Stimulated activated CD4-positive, alpha-beta T cell treated with anti-CD3 and anti-CD28 coated beads, Interleukin-1b, Interleukin-23, amount 100 ng/mL, for 48 hours (primary cell): ENCODE measurements at places on chromosomes 3 and 15.

DNA sequence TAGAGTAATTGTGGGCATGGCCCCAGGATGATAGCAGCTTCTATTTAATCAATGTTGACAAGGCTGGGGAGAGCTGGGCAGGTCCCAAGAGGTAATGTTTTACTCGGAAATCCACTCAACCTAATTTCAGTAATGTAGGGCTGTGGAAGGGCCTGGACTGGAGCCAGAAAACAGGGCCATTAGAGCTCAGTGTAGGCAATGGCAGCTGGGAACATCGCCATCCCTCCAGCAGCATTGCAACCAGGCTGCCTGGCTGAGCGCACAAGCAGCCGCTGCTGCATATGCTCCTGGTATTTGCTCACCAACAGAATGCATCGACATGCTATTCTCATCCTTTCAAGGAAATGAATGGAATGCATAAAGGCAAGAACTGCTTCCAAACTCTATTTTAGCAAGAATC is 90.0 kb downstream of the GAP43 start:
- DNase-seq: no peak

DNA sequence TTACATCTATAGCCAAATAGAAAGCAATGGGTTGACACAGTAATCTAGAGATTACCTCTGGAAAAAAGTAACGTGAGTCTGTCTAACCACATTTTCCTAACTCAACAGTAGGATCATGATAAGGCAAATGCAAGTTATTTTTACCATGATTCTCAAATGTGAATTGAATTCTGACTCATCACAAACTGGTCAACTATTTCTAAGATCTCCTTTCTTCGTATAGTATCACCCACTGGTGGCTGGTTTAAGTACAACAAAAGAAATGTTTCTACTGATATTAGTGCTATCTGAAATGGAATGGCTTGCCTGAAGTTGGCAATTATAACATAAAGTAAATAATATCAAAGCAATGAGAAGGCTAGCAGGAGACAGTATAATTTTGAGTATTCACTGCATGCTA is 102.2 kb downstream of the ABI3BP start:
- DNase-seq: no peak

DNA sequence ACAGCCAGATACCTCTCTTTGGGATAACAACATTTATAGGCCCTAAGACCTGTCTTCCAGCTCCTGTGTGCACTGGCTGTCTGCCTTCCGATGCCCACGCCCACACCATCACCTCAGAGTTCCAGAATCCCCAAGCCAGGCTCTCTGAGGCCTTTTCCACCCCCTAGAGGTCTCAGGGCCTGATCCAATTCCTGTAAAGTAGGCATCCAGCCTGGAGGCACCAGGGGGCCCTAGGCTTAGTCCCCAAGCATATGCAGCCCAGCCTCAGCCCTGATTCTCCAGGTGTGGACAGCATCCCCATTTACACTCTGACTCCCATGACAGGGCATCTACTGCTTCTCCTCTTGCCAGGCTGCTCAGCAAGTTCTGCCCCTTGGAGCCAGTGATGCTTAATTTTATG is 72.7 kb upstream of the CORO2B start:
- no peak for DNase-seq

DNA sequence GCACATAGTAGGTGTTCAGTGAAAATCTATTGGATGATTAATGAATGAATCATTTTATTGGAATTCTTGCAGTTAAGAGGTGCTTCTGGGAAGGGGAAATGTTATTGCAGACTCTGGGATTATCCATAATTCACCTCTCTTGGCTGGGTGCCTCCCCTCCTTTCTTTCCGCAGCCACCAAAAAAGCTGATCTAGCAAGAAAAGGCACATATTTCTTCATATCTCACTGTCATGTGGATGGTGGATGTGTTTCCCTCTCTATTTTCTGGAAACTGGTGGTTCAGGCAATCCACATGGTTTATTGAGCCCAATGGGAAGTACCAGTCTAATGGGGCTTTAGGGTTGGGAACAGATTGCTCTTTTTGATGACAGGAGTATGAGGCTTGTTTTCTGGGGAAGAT is 151.1 kb upstream of the ROPN1 start:
- no peak for DNase-seq

GRCh38 chr3:52303811-52304210 is 12.3 kb upstream of the DNAH1 start:
- DNase-seq: no peak

DNA sequence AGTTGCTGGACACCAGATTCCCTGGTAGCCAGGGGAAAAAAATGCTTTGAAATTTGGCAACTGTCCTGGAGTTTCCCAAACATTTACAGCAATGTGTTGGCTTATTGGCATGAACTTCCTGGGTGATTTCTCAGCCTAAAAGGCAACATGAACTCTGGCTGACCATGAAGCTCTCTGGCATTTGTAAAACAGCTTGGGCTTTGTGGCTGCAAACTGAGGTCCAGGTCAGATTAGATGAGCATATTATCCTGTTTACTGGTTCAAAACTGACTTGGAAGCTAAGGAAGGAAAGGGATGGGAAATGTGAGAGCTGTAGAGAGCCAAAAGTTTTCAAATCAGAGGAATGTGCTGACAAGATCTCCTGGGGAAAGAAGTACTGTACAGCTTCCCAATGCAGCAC is 139.0 kb downstream of the P3H2 start:
- no peak for DNase-seq

DNA sequence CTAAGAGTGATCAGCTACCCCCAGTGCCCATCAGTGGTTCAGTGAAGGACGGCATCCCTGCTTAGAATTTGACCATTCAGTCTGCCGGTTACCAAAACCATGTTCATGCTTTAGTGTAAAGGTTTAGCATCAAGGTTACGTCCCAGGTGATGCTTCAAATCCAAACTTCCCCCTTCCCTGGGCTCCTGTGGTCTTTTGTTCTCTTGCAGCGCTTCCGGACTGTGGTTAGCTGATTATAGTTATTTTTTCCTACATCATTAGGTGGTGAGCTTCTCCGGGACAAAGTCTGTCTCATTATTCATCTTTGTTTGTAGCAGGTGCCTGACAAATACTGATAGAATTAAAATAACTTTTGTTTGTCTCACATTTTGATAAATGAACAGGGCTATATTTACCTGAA is 28.3 kb upstream of the MYZAP start:
- DNase-seq: no peak

DNA sequence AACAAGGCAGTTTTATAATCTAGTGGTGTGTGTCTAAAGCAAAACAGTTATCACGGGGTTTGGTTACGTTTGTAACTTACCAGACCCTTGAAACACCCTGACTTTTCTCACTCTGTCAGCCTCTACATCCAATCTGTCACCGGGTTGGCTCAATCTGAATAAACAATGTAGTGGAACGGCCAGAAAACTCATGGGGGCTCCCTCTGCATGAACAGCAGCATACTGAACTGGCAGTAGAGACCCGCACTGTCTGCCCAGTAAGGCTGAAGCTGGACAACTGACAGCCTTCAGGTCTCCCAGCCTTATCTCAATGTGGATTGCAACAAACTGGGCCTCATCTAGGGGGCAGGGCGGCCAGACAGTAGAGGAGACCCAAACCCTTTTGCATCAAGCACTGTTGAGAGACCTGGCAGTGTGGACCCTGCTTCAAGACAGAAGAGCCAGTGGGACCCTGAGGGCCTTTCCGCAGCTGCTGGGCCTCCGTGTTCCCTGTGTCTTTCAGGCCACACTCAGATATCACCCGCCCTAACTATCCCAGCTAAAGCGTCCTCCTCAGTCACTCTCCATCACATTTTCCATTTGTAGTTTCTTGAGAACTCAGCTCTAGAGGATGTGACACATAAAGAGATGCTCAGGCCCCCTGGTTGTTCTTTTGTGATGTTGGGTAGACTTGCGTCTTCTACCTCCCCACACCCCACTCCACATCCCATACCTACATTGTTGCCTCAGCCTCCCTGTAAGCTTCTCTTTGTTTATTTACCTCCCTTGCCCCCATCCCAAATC is 181.2 kb upstream of the NR2E3 start:
- no peak for DNase-seq

- no peak for DNase-seq
These were observed 62.4 kb downstream of the RAD18 start for GRCh38 chr3:8900869-8901268.

DNA sequence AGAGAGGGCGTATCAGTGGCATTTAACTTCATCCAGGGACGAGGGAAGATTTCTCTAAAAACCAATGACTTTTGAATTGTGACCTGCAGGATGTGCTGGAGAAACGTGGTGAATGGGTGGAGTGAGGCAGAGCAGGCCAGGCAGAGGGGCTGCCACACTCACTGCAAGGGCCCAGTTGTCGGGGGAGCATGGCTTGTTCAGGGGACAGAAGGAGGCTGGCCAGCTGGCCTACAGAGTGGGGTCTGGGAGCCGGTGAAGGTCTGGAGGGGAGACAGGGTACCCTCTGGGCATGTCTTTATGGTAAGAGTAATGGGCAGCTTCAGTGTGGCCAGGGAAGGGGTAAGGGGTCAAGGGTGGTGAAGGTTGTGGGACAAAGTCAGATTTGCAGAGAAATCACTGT is 225.2 kb upstream of the RGMA start:
- DNase-seq: no peak

DNA sequence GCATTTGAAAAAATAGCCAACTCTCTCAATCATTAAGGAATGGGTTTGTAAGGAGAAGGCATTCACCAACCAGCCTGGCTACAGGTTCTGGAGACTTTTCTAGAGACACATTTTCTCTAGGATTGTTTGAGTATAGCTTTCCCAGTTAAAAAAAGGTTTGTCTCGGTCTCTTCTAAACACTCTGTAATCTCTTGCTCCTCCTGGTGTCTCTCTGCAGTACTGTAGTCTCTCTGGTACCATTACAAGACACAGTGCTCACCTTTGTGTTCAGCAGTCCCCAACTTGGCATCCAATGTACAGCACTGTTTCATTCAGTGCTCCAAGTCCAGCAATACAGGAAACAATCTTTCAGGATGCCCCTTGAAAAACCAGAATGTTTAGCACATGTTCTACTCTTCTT is 534.4 kb downstream of the ZNF385D start:
- DNase-seq: no peak

GRCh38 chr15:57505056-57505715 is 86.5 kb upstream of the MYZAP start:
- no peak for DNase-seq

DNA sequence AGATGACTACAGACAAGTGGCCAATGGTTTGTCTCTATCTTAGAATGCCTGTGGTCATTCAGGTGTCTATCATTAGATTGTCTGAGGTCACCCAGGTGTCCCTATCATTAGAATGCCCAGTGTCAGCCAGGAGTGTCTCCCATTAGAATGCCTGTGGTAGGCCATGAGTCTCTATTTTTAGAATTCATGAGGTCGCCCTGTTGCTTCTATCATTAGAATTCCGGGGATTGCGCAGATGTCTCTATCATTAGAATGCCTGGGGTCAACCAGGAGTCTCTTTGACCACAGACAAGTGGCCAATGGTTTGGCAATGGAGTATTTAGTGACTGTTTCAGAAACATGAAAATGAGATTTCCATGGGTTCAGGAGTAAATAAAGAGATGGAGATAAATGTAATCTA is 7.6 kb downstream of the RTP2 start:
- DNase-seq: no peak

DNA sequence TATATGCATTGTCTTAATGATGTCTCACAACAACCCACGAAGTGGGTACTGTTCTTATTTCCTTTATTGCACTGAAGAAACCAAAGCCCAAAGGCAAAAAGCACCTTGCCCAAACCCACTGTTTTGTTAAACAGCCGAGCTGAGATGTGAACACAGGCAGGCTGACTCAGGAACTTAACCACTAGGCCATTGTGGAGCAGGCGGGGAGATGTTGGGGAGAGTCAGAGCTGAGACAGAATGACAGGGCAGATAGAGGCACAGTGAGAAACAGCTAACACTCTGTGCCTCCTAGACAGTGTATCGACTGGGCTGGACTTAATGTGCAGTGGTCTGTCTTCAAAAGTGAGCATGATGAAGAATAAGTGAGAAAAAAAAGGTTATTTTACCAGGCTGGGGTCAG is 56.5 kb downstream of the RPLP1 start:
- DNase-seq: peak; percentile 44

- DNase-seq: no peak
These were observed 294.6 kb upstream of the DPPA4 start for GRCh38 chr3:109631897-109632296.

- no peak for DNase-seq
These were observed 90.8 kb upstream of the FGF12 start for GRCh38 chr3:192818126-192818525.

- no peak for DNase-seq
These were observed 366.7 kb downstream of the LSAMP start for GRCh38 chr3:116078561-116078960.

GRCh38 chr3:120684896-120685295 is 2.9 kb upstream of the HGD start:
- DNase-seq: no peak

DNA sequence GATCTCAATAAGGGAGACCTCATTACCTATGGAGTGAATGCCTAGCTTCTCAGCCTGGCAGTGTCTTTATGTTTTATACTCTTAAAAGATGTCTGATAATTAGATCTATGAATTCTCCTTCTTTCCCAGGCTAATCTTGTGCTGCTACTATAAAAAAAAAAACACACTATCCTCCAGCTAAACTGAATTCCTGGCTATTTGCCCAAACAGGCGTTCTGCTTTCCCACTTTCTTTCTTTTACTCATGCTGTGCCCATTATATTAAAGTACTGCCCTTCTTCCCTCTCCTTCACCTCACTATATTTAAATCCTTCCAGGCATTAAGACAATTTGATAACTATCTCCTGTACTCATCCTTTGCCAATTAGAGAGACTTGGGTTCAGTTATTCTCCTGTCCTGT is 1134.9 kb downstream of the ROBO2 start:
- no peak for DNase-seq

DNA sequence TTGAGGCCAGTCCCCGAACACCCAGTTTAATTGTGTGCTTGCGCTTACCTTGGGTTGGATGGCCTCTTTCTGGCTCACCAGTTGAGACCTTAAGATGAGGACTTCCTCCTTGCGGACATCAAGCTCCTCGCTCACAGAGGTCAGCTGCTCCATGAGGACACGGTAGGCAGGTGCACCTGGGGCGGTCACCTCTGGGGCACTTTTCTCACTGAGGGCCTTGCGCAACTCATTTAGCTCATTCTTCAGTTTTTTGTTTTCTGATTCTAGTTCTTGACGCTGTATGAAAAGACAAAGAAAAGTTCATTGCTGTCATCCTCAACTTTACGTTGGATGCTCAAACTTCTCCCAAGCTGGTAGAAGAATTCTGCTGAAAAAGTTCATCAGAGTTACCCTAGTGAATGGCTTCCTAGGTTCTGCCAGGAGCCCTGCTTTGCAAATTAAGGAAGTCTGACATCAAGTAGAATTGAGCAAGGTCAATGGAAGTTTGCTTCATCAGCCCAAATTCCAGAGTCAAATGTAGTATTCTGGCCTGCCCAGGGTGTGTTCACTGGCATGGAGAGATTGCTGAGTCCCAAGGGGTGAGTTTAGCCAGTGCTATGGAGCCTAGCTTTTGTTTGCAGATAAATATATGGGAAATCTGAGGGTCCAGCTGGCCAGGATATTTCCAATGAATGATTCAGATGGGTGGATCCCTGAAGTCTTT is 55.8 kb upstream of the MYO5C start:
- no peak for DNase-seq

DNA sequence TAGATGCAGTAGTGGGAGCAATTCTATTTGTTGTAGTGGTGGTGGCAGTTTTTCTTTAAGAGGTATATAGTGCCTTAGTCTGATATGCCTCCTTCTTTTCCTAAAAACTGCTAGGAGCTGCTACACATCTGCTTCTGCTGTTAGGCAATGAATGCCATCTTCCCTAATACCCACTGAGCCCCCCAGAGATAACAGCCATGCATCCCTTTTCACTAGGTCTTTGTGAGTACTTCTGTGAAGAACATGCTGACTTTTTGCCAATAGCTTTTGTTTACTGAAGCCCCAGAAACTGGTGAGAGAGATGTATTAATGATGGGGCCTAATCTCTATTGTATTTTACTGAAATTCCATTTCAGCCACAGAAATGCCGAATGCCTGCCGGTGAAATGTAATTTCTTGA is 92.6 kb upstream of the CHL1 start:
- no peak for DNase-seq
